Airway epithelial cell (primary cell): ENCODE measurements at places on chromosomes 13 and 19. TPM values are rescaled to one million over a fixed set of nuclear protein-coding genes. Genes with fewer than 3 reads are reported as not detected.

TEX26 gene
- total RNA-seq: not detected in 2 replicates

NKPD1 gene
- total RNA-seq: 2.3 and 2.6 TPM in 2 replicates

SMIM44 gene
- total RNA-seq: not detected in 2 replicates

PRSS57 gene
- not detected in 2 replicates for total RNA-seq

SHC2 gene
- 0.07 and 0.14 TPM in 2 replicates for total RNA-seq

OR7A5 gene
- not detected in 2 replicates for total RNA-seq

CD320 gene
- total RNA-seq: 79.6 and 109 TPM in 2 replicates

KCNJ14 gene
- total RNA-seq: 0.05 and 0.42 TPM in 2 replicates

RNF225 gene
- 3.8 and 4.2 TPM in 2 replicates for total RNA-seq

CGB1 gene
- 2.4 TPM in 1 of 2 replicates, not detected in the other for total RNA-seq

KRTDAP gene
- 40.4 and 58.3 TPM in 2 replicates for total RNA-seq

ZNF431 gene
- total RNA-seq: 6.6 and 9.9 TPM in 2 replicates

SPC24 gene
- 31.2 and 40.9 TPM in 2 replicates for total RNA-seq

PDX1 gene
- total RNA-seq: not detected in 2 replicates

NLRP9 gene
- total RNA-seq: not detected in 2 replicates

S1PR2 gene
- 2.4 and 4.9 TPM in 2 replicates for total RNA-seq

CCDC194 gene
- total RNA-seq: not detected in 2 replicates

MBD3L2 gene
- total RNA-seq: not detected in 2 replicates

NAPSA gene
- 0.56 and 1.1 TPM in 2 replicates for total RNA-seq

TRIM13 gene
- 17.8 and 23.6 TPM in 2 replicates for total RNA-seq

HCST gene
- not detected in 2 replicates for total RNA-seq

ZNF426 gene
- total RNA-seq: 5.5 and 9.9 TPM in 2 replicates

IGFL4 gene
- total RNA-seq: not detected in 2 replicates

KL gene
- total RNA-seq: not detected in 2 replicates

ELAVL3 gene
- not detected in 2 replicates for total RNA-seq

SIAH3 gene
- not detected in 2 replicates for total RNA-seq

TNFSF9 gene
- total RNA-seq: 31.6 and 32.9 TPM in 2 replicates

ZNF561 gene
- total RNA-seq: 21.8 and 37.2 TPM in 2 replicates

SLC7A9 gene
- not detected in 2 replicates for total RNA-seq

GPC5 gene
- not detected in 2 replicates for total RNA-seq

CD33 gene
- not detected in 2 replicates for total RNA-seq

YJEFN3 gene
- 0.28 TPM in 2 replicates for total RNA-seq

TMEM259 gene
- 150 and 164 TPM in 2 replicates for total RNA-seq

EHD2 gene
- total RNA-seq: 121 and 124 TPM in 2 replicates

PTPRH gene
- total RNA-seq: 0.21 TPM in 1 of 2 replicates, not detected in the other

DCT gene
- not detected in 2 replicates for total RNA-seq

UNC13A gene
- 0.14 and 0.19 TPM in 2 replicates for total RNA-seq

ATP11A gene
- 4.8 and 8.9 TPM in 2 replicates for total RNA-seq

SYNGR4 gene
- total RNA-seq: not detected in 2 replicates
